ENCODE measurements at places on chromosomes 6 and 20.

- no peak for DNase-seq
Observed at GRCh38 chr20:46458866-46459750, 52.7 kb upstream of the ELMO2 start.

DNA sequence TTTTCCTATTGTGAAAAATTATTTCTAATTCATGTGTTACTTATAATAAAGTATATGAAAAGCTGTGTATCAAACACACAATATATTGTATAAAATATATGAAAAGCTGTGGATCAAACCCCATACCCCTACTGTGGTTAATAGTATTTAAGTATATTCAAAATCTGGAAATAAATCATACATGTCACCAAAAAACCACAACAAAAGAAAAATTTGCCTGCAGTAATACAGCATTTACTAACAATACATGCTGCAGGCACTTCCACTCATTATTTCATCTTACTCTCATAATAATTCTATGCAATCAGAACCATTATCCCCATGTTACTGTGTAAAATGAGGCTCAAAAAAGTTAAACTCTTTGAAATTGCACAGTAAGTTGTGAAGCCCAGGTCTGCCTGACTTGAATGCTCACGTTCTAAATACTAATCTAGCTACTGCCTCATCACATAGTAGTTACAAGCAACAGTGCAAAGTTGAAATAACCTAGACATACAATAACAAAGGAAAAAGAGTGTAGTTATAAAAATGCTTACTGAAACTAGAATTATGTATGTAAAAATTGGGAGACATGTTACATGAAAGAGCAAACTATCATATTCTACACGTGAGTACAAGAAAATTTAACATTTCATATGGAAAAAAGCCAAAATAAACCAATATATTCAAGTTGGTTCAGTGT, 61.7 kb downstream of the FAM217A start:
- DNase-seq = no peak

GRCh38 chr20:34426026-34426425, 63.0 kb downstream of the ITCH start:
- DNase-seq = no peak

DNA sequence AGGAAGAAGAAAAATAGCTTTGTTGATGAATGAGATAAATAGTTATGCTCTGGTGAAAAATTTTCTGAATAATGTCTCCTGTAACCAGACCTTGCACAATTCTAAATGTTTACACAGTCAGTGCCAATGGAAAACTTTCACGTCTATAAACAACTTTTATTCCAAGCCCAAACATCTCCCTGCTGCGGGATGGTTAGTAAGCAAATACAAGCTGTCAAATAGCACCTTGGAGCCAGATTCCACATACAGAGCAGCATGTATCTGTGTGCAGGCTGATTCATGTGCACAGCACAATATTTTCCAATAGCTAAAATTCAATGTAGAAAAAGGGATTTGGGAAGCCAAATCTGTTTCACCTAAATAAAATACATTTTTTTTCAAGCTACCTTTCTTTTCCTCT, 813.3 kb downstream of the HACE1 start:
- no peak for DNase-seq

DNA sequence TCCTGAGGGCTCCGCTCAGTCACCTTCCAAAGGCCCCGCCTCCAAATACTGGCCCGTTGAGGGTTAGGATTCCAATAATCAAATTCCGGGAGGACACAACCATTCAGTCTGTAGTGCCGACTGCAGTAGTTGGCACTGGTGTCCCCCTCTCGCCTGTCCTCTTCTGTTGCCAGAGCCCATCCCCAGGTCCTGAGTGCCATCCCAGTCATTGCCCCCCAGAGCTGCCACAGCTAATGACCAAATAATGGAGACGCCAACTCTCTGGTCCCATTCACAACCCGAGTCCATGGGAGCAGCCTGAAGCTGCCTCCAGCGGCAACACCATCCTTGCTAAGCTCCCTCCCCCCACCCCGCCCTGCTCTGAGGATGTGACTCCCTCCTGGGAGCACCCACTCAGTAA, 115.9 kb downstream of the JPH2 start:
- no peak for DNase-seq
